ENCODE measurements at places on chromosomes 5 and 9.

DNA sequence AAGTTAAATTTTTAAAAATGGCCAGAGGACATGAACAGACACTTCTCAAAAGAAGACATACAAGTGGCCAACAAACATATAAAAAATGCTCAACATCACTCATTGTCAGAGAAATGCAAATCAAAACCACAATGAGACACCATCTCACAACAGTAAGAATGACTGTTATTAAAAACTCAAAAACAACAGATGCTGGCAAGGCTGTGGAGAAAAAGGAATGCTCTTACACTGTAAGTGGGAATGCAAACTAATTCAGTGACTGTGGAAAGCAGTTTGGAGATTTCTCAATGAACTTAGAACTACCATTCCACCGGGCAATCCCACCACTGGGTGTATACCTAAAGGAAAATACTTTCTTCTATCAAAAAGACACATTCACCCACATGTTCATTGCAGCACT is 168.5 kb upstream of the PIK3R1 start:
- peak; percentile 89 for DNase-seq

GRCh38 chr5:10760096-10760920 is 726 bp downstream of the DAP start:
- peak; percentile 78 for DNase-seq

DNA sequence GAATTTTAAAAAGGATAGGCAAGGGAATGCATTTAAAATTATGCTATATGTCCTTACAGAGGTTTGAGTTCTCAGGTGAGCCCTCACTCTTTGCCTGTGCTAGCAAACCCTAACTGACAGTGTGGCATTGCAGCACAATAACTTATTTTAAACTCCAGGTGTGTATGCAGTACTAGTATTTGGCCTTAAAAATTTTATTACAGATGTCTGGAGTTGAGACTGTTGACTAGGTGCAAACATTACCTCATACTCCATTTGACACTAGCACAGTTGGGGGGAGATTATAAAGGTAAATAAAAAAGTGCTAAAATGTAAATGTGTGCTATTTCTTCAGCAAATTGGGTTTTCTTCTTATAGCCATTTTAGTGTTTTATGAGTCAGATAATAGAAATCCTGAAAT is 407.7 kb downstream of the SH3GL2 start:
- no peak for DNase-seq

DNA sequence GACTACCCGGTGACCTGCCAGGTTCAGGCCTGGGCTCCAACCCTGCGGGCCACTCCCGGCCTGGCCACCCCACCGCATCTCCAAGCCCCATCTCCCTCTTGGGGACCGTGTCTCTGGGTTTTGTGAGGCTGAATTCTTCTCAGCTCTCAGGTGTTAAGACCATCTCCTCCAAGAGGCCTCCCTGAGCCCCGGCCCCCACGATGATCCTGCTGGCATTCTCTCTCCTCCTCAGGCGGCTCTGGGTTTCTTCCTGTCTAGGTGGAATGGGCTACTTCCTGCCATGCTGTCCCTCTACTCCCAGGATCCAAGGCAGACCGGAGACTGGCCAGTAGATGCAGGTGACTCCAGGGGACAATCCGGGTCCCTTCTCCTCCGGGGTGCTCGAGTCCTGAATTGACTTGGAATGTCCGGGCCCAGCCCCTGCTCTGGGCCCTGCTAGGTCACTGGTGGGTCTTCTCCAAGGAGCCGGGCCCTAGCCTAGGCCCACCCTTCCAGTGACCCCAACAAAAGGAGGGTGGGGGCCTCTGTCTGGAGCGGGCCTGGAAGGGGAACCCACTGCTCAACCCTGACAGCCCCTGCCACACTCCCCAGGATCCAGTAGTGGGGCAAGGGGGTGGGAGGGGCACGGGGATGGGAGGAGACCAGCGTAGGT is 219.8 kb downstream of the C9orf50 start:
- no peak for DNase-seq

GRCh38 chr5:36261186-36261585 is 19.5 kb upstream of the NADK2 start:
- DNase-seq = no peak

DNA sequence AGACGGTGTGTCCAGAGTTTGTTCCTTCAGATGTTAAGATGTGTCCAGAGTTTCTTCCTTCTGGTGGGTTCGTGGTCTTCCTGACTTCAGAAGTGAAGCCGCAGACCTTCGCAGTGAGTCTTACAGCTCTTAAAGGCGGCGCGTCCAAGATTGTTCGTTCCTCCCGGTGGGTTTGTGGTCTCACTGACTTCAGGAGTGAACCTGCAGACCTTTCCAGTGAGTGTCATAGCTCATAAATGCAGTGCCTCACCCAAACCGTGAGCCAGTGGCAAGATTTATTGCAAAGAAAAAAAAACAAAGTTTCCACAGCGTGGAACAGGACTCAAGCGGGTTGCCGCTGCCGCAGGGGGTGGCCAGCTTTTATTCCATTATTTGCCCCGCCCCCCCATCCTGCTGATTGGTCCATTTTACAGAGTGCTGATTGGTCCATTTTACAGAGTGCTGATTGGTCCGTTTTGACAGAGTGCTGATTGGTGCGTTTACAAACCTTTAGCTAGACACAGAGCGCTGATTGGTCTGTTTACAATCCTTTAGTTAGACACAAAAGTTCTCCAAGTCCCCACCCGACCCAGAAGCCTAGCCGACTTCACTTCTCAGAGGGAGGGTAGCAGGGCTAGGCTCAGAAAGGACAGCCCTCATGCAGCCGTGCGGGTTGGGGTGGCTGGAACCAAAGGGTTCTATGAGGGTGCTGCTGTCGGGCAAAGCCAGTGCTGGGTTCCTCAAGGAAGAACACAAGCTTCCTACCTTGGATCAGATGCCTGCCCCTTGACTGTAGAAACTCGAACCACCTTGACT is 9.1 kb upstream of the RNF130 start:
- DNase-seq = no peak

DNA sequence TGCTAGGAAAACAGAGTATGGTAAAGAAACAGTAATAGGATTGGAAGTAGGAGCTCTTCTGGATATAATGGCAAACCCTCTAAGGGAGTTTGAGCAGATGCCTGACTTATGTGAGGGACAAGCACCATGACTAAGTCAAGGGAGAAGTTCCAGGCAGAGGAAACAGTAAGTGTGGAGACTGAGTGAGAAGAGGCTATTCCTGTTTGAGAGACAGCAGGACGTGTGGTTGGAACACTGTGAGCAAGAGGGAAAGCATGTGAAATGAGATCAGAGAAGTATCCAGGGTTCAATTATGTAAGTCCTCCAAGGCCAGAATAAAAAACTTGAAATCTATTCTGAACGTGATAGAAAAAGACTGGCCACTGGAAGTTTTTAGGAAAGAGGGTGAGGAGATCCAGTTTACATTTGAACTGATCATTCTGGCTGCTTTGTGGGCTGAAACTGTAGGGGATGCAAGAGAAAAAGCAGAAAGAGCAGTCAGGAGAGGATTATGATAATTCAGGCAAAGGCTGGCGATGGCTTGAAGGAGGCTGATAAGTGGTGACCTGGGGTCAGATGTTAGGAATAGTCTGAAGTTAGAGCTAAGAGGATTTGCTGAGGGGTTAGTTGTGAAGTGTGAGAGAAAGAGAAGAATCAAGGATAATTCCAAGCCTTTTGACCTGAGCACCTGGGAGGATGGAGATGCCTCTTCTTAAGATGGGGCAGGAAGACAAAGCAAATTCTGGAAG is 19.2 kb downstream of the DMAC1 start:
- DNase-seq = peak; percentile 72

- no peak for DNase-seq
Measured at GRCh38 chr9:93983875-93984274, 28.7 kb upstream of the BARX1 start.

DNA sequence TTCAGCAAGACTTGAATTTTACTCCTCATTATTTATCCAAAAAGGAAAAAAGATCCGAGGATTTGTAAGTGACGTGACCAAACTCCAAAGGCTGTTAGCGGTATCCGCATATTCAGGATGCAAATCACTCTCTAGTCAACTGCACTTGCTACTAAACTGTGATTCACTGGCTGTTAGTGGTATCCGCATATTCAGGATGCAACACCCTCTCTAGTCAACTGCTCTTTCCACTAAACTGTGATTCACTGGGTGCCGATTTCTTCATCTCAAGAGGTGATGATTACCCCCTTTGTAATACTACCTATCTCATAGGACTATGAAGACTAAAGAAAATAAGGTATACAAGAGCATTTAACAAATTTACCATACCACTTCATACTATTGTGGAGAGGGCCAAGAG is 5.7 kb downstream of the MAPKAP1 start:
- DNase-seq = peak; percentile 31

DNA sequence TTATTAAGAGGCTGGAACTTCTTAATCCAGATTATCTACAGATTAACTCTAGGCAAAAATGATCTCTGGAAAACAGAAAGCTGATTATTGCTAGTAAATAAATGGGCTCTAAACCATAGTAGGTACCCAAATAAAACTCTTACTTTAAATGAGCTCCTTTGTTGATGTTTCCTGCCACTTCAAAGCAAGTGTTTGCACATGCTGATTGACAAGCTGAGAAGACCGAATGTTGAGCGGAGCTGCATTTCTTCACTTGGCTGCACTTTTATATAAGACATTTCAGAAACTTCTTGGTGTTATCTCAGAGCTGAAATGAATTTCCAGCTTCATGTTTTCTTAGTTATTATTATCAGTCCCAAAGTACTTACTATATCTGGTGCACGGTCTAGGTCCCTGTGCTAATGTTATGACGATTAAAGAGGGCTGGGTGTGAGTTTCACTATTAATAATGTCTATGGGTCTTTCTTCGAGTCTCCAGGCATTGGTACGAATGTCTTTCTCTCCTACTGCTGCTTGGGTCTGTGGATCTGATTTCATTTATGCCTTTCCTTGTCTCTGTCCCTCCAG is 58.6 kb upstream of the CTXN3 start:
- no peak for DNase-seq

DNA sequence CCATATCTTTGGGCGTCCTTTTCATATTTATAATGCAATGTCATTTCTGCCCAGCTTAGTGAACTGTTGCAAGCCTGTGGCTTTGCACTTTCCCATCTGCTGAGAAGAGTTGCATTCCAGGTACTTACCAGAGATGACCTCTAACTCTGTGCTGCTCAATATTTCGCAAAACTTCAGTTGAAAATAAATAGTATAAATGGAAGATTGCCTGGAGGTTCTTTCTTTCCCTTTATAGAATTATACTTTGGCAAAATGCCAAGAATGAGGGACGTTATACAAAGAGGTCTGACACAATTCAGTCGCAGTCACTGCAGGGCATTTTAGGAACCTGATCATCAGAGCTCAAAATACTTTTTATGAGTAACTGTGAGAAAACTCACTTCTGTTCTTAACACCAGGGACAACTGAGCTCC is 18.9 kb upstream of the VLDLR start:
- DNase-seq = peak; percentile 29

DNA sequence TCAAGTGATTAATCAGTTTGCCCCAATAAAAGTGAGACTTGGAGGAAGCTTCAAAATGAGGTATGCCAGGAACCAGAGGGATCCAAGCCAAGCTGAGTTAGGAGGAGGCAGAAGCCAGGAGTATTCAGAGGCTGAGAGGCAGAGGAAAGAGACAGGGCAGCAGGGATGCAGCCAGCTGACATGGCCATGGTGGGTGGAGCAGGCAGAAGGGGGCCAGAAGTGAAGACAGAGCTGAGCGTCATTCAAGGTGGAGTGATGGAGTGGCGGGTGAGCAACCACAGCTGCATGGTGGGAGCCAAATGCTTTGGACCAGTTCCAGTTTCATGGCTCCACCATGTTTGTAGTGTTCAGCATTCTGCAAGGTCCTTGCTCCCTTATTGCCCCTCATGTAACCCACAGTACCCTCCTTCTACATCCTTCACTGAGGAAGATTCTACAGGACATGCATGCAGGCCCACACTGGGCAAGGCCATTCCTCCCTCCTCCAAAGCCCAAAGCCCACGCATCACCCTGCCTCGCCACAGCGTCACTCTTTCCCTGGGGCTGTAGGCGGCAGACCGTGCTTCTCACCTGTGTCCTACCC is 100.6 kb downstream of the FSTL4 start:
- DNase-seq = no peak
